ENCODE measurements at places on chromosomes 16 and 17. TPM values are rescaled to one million over a fixed set of nuclear protein-coding genes. Genes with fewer than 3 reads are reported as not detected.

DNA sequence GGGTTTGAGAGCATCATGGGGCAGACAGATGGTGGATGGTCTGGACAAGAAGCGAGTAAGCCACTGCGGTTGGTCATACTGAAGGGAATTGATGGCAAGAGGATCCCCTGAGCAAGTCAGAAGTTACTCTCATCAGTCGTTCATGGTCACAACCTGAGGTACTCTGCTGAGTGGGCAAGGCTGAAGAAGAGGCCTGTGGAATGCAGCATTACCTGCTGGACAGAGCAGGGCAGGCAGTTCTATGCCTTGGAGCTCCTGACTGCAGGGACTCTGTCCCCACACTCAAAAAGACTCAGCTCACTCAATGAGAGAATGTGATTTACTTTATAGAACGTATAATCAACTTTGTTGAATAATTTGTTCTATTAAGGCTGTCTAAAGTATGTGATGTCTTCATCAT lies 28.3 kb downstream of the ALDH3A2 start:
- no peak for DNase-seq
- H3K4me3 ChIP-seq = no peak overlapping the region
- no peaks in the 10 kb centered on the region for H3K27me3 ChIP-seq
- H3K4me1 ChIP-seq = peaks cover 24% of the 10 kb centered on the region
- no peaks in the 10 kb centered on the region for H3K36me3 ChIP-seq
- no peak overlapping the region for H3K27ac ChIP-seq

GRCh38 chr16:25854141-25854540 lies 162.4 kb downstream of the HS3ST4 start:
- H3K27me3 ChIP-seq = no peaks in the 10 kb centered on the region
- H3K4me1 ChIP-seq = no peaks in the 10 kb centered on the region
- H3K36me3 ChIP-seq = no peaks in the 10 kb centered on the region
- no peak overlapping the region for H3K4me3 ChIP-seq

DNA sequence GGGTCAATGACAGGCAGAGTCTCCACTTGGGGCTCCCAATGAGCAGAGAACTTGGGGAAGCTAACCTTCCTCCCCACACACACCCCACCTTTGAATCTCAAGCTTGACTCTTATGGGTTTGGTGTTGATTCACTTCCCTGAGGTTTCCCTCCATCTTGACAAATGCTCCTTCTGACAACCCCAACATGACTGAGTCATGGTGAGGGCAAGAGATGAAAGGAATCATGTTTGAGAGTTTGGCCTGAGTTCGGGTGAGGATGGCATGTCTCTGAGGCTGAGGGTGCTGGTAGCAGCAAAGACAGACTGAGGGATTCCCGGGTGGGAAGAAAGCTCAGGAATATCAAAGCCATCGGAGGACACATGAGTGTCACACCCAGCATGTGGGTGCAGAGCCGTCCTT lies 18.7 kb downstream of the KRT9 start:
- no peak overlapping the region for H3K4me3 ChIP-seq
- no peak for DNase-seq
- peaks cover 13% of the 10 kb centered on the region for H3K4me1 ChIP-seq
- no peaks in the 10 kb centered on the region for H3K36me3 ChIP-seq

DNA sequence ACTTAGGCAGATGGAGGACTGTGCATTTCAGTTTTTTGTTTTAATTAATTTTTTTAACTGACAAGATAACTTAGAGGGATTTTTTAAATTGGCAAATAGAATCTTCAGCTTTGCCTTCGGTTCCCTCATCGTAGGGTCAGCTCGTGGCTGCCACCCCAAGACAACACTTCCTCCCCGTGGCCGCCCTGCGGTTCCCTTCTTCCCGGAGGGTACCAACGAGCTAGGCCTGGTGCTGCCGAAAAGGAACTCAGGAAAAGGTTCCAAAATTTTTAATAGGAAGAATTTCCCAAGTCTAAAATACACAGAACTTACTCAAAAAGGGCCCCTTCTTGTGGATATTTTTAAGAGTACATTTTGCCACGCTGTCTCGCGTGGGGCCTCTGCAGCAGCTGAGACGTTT lies 210.4 kb upstream of the CHMP6 start:
- no peak overlapping the region for H3K27ac ChIP-seq
- no peaks in the 10 kb centered on the region for H3K4me1 ChIP-seq
- H3K27me3 ChIP-seq = no peaks in the 10 kb centered on the region
- no peak for DNase-seq
- no peaks in the 10 kb centered on the region for H3K36me3 ChIP-seq
- no peak overlapping the region for H3K4me3 ChIP-seq

GRCh38 chr17:69525920-69526841 lies 111.7 kb downstream of the MAP2K6 start:
- no peaks in the 10 kb centered on the region for H3K36me3 ChIP-seq
- no peak overlapping the region for H3K4me3 ChIP-seq
- H3K4me1 ChIP-seq = no peaks in the 10 kb centered on the region
- DNase-seq = peak; percentile 60
- no peaks in the 10 kb centered on the region for H3K27me3 ChIP-seq
- no peak overlapping the region for H3K27ac ChIP-seq

- H3K27ac ChIP-seq = no peak overlapping the region
- H3K36me3 ChIP-seq = no peaks in the 10 kb centered on the region
- H3K4me1 ChIP-seq = no peaks in the 10 kb centered on the region
- H3K27me3 ChIP-seq = peaks cover 3% of the 10 kb centered on the region
- H3K4me3 ChIP-seq = no peak overlapping the region
- DNase-seq = no peak
These were observed 13.2 kb downstream of the SLC6A4 start for GRCh38 chr17:30222251-30222650.

GRCh38 chr17:36086791-36087190 lies 3.2 kb downstream of the CCL3 start:
- no peaks in the 10 kb centered on the region for H3K27me3 ChIP-seq
- no peak for DNase-seq
- no peaks in the 10 kb centered on the region for H3K36me3 ChIP-seq
- no peak overlapping the region for H3K27ac ChIP-seq
- no peaks in the 10 kb centered on the region for H3K4me1 ChIP-seq

DNA sequence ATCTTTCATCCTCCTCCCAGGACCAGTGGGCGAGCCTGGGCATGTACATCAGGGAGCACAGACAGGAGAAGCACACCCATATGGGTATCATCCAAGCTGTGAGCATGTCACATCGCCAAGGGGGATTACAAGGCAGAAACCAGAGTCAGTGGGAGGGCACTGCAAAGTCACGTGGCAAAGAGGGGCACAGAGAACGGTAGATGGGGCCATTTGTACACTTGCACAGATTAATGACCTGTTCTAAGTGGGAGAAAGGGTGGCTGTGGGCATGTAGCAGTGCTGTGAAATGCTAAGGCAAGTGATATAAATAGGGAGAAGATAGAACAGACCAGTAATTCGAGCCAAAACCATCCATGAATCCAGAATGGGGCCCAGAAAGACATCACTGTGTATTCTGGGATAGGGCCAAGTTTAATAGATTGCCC lies 265.0 kb downstream of the CPPED1 start:
- no peak overlapping the region for H3K4me3 ChIP-seq
- no peak overlapping the region for H3K27ac ChIP-seq
- no peaks in the 10 kb centered on the region for H3K36me3 ChIP-seq
- no peaks in the 10 kb centered on the region for H3K27me3 ChIP-seq
- H3K4me1 ChIP-seq = no peaks in the 10 kb centered on the region
- DNase-seq = no peak

DNA sequence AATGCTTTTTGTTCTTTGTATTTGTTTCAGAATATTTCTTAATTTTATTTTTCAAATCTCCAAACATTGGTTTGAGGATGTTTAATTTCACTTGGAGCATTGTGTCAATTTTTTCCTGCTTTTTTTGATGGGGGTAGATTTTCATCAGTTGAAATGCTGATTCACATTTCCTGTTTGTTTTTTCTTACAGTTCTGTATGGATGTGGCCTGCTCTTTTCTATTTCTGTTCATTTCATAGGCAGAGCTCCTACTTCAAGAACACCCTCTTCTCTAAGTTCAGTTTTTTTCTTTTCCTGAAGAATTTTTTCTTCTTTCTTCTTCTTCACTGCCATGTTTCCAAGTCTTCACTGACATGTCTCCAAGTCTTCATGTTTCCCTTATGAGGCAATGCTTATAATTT lies 8.8 kb downstream of the MBTD1 start:
- no peaks in the 10 kb centered on the region for H3K36me3 ChIP-seq
- H3K4me3 ChIP-seq = no peak overlapping the region
- no peaks in the 10 kb centered on the region for H3K27me3 ChIP-seq
- H3K27ac ChIP-seq = no peak overlapping the region
- peaks cover 12% of the 10 kb centered on the region for H3K4me1 ChIP-seq
- DNase-seq = no peak

DNA sequence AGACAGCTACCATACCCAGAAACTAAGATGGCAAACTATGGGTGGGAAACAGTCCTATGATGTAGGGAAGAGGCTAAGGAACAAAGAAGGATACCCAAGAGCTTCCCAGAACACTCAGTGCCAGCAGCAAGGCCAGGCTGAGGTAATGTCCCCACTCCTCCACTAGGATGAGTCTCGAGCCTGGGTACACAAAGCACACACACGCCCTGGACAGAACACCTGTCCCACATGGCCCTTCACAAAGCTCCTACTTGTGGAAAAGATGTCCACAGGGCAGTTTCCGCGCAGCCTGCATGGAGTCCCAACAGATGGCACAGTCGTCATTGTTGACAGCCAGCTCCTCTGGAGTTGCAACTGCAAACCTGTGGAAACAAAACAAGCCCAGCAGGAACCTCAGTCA lies 23.9 kb downstream of the AMFR start:
- H3K4me3 ChIP-seq = no peak overlapping the region
- no peak for DNase-seq
- H3K36me3 ChIP-seq = no peaks in the 10 kb centered on the region

DNA sequence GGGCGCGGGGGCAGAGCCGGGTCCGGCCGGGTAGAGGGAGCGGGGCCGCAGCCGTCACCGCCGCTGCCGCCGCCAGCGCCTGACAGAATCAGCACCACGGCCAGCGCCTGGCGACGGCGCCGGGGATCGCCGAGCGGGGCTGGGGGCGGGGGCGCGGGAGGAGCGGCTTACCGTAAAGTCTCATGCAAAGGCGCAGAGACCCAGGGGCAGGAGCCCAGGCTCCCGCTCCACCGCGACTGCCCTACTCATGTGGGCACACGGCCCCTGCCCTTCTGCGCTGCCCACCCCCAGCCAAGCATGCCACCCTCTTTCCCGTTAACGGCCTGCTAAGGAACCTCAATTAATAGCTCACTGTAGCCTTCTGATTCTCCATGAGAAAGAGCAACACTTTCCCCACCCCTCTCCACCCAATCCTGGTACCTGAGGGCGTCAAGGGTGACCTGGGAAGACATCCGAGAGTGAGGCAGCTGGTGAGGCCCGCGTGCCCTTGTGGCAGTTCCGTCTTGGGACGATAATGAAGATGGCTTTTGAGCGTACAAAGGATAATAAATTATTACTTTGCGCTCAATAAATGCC lies at the start of gene SEZ6:
Gene SEZ6, minus strand, starts transcription at position 98 of the 576 bp plus-strand sequence. CDS start 164 bp downstream, outside the sequence.
- peaks cover 20% of the 10 kb centered on the region for H3K27me3 ChIP-seq
- peak; percentile 82 for DNase-seq
- H3K27ac ChIP-seq = no peak within 1 kb of the TSS

GRCh38 chr16:12896562-12896961 lies 4.8 kb upstream of the SHISA9 start:
- peaks cover 10% of the 10 kb centered on the region for H3K4me1 ChIP-seq
- no peaks in the 10 kb centered on the region for H3K27me3 ChIP-seq
- peak; percentile 12 for DNase-seq
- H3K4me3 ChIP-seq = no peak overlapping the region
- H3K36me3 ChIP-seq = no peaks in the 10 kb centered on the region

- H3K4me1 ChIP-seq = no peaks in the 10 kb centered on the region
- no peak overlapping the region for H3K27ac ChIP-seq
- no peak for DNase-seq
- H3K27me3 ChIP-seq = no peaks in the 10 kb centered on the region
- no peak overlapping the region for H3K4me3 ChIP-seq
These were observed 568.3 kb upstream of the ZFHX3 start for GRCh38 chr16:73616166-73616753.

DNA sequence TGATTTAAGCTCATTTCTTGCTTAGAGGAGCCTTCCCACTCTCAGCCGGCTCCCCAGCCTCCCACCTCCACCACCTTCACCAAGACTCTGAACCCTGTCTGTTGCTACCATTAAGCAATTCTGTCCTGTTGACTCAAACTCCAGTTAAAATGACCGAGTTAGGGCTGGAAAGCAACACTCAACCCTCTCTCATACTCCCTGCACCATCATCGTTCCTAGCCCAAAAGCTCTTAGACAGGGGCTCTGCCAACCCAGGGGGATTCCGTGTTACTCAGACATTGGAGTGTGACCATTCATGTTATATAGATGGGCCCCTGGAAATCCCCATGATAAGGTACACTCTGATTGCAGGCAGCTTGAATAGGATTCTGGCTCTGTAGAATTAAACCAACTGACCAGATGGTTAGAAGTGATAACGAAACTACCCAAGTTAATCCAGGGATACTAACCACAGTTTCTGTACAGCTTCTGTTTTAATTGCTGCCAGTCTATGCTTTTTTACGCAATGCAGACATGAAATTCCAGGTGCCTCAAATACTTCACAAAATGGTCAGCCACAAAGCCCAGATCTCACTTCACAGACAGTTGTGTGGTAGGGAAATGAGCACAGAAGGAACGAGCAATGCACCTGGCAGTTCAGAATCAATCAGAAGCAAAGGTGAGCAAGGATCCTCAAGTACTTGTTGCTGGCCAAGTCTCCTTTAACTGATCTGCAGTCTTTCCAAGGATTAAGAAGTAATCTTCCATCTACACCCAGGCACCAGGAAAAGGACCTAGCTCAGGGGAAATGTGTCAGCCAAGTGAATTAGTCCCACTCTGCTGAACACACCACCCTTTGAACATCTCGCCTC lies 2.1 kb downstream of the SSTR2 start:
- peaks cover 9% of the 10 kb centered on the region for H3K27me3 ChIP-seq
- DNase-seq = no peak
- H3K36me3 ChIP-seq = no peaks in the 10 kb centered on the region
- peaks cover 28% of the 10 kb centered on the region for H3K4me1 ChIP-seq

GRCh38 chr17:38334480-38335364 lies 9.0 kb downstream of the GPR179 start:
- no peaks in the 10 kb centered on the region for H3K27me3 ChIP-seq
- no peaks in the 10 kb centered on the region for H3K36me3 ChIP-seq
- H3K27ac ChIP-seq = no peak overlapping the region
- H3K4me1 ChIP-seq = no peaks in the 10 kb centered on the region
- DNase-seq = no peak

ABCC12 gene
- total RNA-seq = not detected

ABI3 gene
- total RNA-seq = 4.9 TPM

PHAF1 gene
- 7.8 TPM for total RNA-seq

All from body of pancreas (tissue), 4 donors.